Brain (organoid and tissue), 16 donors: ENCODE measurements at places on chromosomes 4 and X.

DNA sequence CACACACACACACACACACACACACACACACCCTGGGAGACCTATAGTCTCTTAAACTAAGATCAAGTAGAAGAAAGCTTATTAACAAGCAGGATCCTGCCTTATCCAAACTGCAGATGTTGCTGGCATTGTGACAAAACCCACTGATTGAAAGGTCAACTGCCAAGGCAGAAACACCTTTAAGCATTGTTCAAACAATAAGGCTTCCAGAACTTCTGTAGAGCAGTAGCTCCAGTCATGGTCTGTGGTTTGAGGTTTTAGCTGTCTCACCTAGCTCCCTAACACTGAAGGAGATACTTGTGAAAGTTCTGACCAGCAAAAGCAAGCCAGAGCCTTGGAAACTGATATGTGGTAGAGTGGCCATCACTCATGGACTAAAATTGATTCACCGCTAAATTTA lies 59.8 kb downstream of the PTCHD1 start:
- no peak for DNase-seq

- no peak for DNase-seq
These were observed 429.1 kb downstream of the STIM2 start for GRCh38 chr4:27289704-27290103.

DNA sequence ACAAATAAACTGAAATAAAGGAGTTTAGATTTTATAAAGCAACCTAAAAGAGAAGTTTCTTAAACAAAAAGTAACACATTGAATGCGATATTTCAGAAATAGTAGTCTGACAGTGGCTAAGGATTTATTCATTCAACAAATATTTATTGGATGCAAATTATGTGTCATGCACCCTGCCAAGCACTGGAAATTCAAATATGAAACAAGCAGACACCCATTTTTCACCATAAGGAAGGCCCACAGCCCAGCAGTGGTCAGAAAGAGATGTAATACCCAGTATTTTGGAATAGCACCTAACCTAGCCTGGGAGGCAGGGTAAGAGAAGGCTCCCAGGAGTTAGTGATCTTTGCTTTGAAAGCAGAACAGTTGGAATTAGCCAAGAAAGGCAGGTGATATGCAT lies 855.1 kb upstream of the TENM3 start:
- no peak for DNase-seq

GRCh38 chr4:94515365-94515764 lies 63.6 kb downstream of the PDLIM5 start:
- DNase-seq: no peak
